ENCODE measurements at places on chromosomes 1 and 21.

DNA sequence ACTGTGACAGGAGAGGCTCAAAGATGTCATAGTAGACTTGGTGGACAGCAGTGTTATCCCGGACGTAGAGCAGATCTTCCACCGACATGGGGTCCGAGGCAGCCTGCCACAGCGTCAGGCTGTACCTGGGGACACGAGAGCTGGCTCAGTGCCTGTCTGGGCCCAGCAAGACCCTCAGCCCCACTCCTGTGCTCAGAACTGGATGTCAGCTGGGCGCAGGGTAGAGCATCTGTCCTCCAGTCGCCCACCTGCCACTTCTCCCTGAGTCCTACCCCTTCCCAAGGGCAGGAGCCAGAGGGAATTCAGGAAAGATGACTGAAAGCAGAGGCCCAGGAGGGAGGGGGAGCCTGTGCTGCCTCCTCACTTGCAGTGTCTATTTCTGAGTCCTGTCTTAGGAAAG is 11.7 kb downstream of the FAM151A start:
- DNase-seq = no peak

- DNase-seq = peak; percentile 60
Measured at GRCh38 chr1:222167111-222167510, 380.8 kb downstream of the HHIPL2 start.

DNA sequence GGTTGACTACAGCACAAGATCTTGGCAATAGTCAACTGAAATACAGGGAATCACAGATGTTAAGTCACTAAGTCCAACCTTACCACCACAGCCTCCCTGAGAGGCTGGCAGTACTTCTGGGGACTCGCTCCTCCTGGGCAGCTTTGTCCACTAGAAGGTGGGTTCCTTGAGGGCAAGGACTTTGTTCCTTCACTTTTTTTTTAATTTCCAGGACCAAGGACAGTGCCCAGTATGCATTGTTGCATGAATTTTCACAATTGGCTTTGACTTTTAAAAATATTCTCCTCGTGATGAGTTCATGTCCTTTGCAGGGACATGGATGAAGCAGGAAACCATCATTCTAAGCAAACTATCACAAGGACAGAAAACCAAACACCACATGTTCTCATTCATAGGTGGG is 96.7 kb upstream of the IGSF21 start:
- DNase-seq = no peak

GRCh38 chr1:4308806-4309205 is 345.6 kb upstream of the AJAP1 start:
- no peak for DNase-seq

DNA sequence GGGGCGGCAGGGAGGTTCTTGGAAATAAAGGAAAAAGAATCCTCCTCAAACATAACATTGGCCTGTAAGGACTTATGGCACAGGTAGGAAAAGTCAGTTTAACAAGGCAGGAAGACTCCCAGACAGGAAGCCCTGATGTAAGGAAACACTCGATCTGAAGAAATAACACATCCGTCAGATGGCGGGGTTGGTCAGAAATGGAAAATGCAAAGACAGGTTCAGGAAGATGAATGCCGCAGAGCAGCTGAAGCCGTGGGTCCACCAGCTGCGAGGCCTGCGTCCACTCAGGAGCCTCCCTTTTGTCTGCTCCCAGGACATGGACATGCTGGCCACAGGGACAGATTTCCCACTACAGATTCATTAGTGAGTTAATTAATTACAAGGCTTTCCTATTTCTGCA is 3.8 kb downstream of the RSPH1 start:
- no peak for DNase-seq

DNA sequence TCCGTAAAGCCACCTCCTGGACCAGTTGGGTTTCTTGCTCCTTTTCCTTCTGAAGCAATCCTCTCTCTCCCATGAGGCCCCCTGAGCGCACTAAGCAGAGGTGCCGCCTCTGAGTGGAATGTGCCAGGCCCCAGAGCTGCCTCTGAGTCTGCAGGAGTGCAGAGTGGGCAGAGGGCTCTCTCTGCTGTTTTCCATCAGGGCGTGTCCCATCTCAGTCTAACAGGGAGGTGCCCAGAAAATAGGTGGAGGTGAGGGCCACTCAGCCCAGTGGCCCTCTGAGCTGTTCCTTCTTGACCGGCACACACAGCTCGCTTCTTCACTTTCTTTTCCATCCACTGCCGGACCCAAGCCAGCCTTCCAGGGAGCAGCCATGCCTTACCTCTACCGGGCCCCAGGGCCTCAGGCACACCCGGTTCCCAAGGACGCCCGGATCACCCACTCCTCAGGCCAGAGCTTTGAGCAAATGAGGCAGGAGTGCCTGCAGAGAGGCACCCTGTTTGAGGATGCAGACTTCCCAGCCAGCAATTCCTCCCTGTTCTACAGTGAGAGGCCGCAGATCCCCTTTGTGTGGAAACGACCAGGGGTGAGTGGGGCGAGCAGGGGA is at the start of gene CAPN9:
Gene CAPN9, plus strand, starts transcription at position 262 of the 604 bp plus-strand sequence. Its CDS starts 109 bp downstream, at position 371.
- DNase-seq = no peak

GRCh38 chr21:16370186-16370585 is 640.4 kb downstream of the USP25 start:
- no peak for DNase-seq

DNA sequence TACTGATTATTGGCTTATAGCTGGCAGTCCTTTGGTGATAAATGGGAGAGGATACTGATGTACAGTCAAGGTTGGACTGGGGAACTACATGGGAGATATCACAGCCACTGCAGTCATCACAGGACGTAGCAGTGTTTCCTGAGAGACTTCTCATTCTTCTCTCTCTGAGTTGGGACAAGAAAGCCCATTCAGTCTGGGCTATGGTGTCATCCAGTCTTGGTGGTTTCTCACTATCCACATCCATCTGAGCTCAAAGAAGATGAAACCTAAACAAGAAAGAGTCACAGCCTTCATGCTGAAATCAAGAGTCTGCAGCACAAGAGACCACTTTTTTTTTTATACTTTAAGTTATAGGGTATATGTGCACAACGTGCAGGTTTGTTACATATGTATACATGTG is 12.8 kb upstream of the CD53 start:
- no peak for DNase-seq

DNA sequence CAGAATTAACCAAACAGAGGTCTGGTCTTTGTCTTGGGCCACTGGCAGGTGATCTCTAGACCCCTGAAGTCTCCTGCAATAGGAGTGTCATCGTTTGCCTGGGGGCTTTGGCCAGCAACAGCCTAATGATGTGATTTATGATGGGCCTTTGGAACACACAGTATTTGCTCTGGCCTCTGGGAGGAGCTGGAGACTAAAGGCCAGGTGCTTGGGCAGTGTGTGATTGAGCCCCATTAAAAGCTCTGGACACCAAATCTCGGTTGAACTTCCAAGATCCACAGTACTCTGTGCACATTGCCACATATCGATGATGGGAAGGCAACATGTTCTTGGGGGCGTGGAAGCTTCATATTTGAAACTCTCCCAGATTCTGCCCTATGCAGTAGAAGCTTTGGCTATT is 32.0 kb upstream of the TLR5 start:
- DNase-seq = no peak

GRCh38 chr1:27885621-27886352 is 13.4 kb downstream of the THEMIS2 start:
- DNase-seq = no peak

- no peak for DNase-seq
Measured at GRCh38 chr1:6348511-6349191, 44.9 kb downstream of the ACOT7 start.
